ENCODE measurements at places on chromosomes 16 and 17.

- DNase-seq, result no peak
Measured at GRCh38 chr16:68343137-68343536, 32.3 kb downstream of the PRMT7 start.

DNA sequence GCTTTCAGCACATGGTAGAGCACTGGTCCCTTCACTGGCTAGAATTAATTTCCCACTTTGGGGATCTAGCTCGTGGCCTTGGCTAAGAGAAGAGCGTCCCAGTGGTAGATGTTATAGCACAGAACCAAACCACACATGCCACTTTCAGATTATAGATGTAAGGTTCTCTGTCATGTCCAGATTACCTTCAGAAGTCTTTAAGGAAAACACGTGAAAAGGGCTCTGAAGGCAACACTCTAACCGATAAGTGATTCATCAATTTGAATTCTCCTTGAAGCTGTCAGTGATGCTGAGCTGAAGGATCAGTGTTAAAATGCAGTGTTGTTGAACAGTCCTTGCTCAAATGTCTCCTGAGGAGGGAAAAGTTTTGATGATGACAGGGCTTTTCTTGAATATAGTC lies 43.5 kb upstream of the VPS4A start:
- DNase-seq, result no peak

DNA sequence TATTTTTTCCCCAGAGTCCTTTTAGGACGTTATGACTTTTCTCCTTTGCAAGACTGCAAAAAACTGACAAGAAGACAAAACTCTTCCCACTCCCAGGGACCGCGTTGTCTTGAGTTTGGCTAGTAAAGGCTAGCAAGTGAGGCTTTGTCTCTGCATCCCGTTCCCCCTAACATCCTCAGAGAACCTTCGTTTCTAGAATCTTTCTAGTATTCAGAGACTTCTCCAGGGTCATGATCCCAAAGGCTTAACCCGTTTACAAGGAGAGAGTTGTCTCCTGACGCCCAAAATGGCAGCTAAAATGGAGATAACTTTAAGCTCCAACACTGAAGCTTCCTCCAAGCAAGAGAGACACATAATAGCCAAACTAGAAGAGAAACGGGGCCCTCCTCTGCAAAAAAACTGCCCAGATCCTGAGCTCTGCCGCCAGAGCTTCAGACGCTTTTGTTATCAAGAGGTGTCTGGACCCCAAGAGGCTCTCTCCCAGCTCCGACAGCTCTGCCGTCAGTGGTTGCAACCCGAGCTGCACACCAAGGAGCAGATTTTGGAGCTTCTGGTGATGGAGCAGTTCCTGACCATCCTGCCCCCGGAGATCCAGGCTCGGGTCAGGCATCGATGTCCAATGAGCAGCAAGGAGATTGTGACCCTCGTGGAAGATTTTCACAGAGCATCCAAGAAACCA lies 843 bp downstream of the ZNF174 start:
- no peak for DNase-seq

- DNase-seq, result no peak
Measured at GRCh38 chr16:27980076-27980775, 83.3 kb downstream of the GSG1L start.

DNA sequence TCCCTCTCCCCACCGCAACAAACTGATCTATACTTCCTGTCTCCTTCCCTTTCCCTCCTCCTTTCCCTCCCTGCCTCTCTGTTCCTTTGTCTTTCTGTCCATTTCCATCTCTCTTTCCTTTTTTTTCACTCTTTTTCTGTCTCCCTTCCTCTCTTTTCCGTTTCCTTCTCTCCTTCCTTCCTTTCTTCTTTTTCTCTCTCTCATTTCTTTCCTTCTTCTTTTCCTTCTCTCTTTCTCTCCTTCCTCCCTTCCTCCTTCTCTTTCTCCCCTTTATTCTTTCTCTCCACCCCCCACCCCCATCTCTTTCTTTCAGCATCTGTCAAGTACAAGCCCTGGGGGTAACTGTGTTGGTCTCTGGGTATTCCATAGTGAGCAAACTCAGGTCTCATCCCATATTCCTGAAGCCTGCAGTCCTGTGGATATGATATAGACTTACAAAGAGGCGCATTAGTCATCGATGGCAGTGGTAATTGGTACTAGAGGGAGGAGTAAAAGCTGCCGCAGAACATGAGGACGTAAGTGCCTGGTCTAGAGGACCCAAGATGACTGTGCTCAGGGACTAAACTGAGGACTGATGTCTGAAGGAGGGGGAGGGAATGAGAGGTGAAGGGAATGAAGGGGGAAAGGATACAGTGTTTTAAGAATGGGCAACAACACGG lies 50.4 kb downstream of the VAT1L start:
- DNase-seq, result no peak

DNA sequence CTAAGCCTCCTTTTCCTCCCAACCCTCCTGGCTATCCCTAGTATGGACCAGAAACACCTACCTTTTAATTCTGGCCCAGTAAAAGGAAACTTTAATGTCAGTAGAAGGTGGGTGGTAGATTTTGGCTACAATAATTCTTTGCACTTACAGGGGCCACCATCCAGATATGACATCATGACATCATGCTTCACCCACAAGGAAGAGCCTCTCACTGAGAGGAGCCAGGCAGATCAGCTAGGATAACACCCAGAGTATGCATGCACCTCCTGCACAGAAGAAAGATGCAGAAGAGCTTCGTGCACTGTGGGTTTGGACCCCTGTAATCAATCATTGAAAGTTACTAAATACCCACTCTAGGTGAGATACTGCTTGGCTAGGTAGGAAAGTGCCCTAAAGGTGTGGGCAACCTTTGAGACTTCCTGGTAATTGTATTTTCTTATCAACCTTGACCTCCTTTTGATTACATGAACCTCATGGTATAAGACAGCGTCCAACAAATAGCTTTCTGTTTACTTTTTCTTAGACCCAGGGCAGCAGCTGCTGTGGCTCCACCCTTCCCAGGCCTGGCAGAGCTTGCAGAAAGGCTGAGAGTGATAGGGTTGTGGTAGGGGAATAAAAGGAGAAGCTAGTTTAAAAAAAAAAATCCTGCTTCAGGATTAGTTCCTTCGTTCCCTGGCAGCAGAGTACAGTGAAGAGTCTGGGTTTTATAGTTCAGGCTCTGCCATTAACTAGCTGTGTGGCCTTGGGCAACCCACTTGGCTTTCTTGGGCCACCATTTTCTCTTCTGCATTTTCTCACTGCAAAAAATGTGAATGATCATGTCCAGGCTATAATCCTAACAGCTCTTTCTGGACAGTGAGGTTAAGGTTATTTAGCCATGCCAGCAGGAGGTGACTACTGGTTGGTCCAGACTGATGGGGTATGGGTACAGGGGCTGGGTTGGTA lies 6.2 kb downstream of the MAP3K14 start:
- no peak for DNase-seq

DNA sequence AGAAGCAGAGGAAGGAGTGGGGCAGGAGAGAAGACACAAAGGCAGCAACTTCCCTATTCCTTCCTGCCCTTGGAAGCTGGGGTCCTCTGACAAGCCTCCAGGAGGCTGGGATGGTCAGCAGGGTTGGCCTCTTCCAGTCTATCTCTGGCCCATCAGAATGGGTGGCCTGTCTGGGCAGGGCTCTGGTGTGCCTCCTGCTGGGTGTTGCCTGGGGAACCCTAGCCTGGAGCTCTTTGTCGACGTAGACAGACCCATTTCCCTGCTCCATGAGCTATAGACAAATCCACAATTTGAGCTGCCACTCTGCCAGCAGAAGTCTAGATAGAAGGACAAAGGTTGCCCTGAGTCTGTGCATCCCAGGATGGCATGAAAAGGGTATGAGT lies 11.4 kb downstream of the IGFBP4 start:
- DNase-seq, result no peak

DNA sequence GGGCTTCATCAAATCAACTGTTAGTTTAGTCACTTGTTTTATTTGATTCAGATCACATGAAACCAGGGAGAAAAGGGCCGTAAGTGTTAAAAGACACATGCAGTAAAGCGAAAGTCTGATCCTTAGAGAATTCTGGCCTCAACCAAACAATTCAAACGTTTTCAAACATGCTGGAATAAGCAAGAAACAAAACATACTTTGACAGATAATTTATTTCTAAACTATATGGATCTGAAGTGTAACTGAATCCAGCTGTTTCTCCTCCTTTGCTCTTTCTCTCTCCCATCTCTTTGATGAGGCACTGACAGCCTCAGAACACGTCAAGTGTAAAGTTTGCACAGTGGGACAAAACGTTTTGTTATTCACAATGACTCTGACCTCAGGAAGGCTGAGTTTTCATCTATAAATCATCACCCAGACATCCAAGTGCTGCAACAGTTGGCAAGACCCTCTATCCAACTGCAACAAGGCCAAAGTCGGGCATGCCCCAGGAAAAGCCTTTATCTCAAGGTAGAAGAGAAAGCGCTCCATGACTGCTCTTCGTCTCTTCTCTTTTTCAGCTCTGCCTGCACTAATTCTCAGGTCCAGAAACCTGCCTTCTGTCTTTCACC lies 267.1 kb upstream of the MYOCD start:
- DNase-seq, result no peak

GRCh38 chr16:86513471-86514277 lies 3.3 kb downstream of the FOXF1 start:
- DNase-seq, result no peak

GRCh38 chr17:194828-195602 lies 13.6 kb upstream of the DOC2B start:
- DNase-seq, result no peak

DNA sequence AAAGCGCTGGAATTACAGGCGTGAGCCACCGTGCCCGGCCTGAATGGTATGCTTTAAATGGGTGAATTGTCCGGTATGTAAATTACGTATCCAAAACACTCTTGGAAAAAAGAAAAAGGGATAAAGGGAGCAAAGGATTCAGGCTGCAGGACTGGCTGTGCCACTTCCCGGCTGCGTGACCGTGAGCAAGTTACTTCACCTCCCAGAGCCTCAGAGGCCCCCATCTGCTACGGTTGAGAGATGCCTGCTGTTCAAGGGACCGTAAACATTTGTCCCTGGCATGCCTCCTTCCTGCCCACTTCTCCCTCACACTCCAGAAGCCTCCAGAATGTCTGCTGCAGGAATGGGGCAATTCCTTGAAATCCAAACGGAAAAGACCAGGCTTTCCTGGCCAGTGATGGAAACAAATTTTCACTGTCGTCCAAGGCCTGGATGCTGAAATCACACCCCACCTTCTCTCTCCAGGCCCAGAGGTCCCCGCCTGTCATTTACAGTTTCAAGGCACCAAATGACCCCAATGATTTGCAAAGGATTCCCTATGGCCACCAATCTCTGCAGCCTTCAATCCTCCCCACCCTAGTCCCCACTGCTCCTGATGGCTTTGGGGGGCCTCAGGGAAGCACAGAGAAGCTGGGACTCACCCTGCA lies 22.9 kb upstream of the LITAF start:
- no peak for DNase-seq
